GM23338 (cell line): ENCODE measurements at places on chromosomes 11 and 22. TPM values are rescaled to one million over a fixed set of nuclear protein-coding genes. Genes with fewer than 3 reads are reported as not detected.
A peak's percentile ranks its signal among the peaks of the same experiment; 100 is the strongest.

GRCh38 chr11:11780858-11781257, 60.9 kb upstream of the USP47 start:
- DNase-seq: no peak

KIF18A gene
- 25.9 and 26.5 TPM in 2 replicates for total RNA-seq

GRCh38 chr11:20406484-20406883, 19.0 kb downstream of the PRMT3 start:
- no peak for DNase-seq

GRCh38 chr22:46348099-46348695, 12.7 kb downstream of the TRMU start:
- DNase-seq: no peak

CRYBB1 gene
- total RNA-seq: 1.6 and 2.4 TPM in 2 replicates

- peak; percentile 75 for DNase-seq
Observed at GRCh38 chr11:11931461-11932055, 76.9 kb downstream of the DKK3 start.

TNNI2 gene
- total RNA-seq: not detected in 2 replicates

TIMM10 gene
- 59.1 and 75.8 TPM in 2 replicates for total RNA-seq

DNA sequence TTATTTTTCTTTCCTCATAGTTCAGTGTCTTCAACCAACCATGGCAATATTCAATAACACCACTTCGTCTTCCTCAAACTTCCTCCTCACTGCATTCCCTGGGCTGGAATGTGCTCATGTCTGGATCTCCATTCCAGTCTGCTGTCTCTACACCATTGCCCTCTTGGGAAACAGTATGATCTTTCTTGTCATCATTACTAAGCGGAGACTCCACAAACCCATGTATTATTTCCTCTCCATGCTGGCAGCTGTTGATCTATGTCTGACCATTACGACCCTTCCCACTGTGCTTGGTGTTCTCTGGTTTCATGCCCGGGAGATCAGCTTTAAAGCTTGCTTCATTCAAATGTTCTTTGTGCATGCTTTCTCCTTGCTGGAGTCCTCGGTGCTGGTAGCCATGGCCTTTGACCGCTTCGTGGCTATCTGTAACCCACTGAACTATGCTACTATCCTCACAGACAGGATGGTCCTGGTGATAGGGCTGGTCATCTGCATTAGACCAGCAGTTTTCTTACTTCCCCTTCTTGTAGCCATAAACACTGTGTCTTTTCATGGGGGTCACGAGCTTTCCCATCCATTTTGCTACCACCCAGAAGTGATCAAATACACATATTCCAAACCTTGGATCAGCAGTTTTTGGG, at the start of gene OR51T1:
Gene OR51T1 (plus strand): TSS at position 41 of the 641 bp plus-strand sequence. CDS start 0 bp downstream, at position 41.
- no peak for DNase-seq

- no peak for DNase-seq
Observed at GRCh38 chr11:85685125-85685819, 723 bp downstream of the CCDC89 start.

GRCh38 chr11:44758983-44759382, 32.2 kb downstream of the TSPAN18 start:
- DNase-seq: no peak

GRCh38 chr11:10395166-10395897, 59.7 kb upstream of the AMPD3 start:
- no peak for DNase-seq

DNA sequence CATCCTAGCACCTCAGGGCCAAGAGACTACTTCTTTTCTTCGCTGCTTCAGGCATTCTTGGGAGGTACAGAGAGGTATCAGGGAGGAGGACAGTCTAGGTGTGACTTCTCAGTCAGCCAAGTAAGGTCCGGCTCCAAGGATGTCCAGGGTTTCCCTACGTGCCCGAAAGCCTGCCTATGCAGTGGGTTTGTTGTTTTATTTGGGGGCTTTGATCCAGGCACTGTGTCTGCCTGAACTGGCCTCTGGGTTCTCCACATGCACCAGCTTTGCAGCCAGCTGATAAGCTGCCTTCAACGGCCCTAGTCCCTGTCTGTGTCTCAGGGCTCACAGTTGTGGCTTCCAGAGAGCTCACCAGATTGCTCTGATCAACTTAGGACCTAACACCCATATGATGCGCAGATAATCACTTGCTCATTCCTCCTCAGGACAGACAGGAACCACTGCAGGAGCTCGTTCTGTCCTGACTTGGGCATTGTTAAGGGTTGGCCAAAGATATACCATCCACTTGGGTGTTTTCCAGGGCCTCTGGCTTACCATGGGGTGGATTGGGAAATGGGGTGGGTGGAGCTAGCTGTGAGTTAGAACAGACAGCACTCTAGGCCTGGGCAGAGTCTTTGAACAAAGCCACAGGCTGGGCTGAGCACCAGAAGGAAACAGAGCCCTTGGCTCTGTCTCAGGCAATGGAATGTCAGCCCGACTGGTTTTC, 45.5 kb upstream of the CRYBB3 start:
- peak; percentile 54 for DNase-seq

MOGAT2 gene
- total RNA-seq: not detected in 2 replicates

DNA sequence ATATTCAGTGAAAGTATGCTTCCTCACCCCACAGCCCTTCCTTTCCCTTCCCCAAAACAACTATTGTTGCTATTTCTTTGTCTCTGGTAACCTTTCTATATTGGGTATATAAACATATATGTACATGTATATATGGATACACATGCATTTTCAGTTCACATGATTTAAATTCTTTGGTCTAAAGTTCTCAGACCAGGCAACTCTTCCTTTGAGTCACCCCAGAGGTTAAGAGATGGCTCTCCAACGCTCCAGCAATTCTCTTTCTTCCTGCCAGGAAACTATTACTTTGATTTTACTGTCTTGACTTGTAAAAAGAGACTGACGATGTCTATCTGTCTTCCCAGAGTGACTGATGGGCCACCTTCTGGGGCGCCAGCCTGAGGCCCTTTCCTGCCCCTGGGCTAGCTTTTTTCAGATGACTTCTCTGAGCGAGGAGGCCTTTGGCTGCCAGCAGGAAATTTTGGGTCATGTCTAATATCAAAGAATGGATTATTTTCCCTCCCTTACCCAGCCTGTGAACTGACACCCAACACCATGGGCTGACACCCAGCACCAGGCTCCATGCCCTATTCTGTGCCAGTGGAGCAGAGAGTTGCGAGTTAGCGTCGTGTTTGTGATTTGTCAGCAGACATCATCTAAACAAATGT, 14.4 kb upstream of the ST3GAL4 start:
- no peak for DNase-seq

DNA sequence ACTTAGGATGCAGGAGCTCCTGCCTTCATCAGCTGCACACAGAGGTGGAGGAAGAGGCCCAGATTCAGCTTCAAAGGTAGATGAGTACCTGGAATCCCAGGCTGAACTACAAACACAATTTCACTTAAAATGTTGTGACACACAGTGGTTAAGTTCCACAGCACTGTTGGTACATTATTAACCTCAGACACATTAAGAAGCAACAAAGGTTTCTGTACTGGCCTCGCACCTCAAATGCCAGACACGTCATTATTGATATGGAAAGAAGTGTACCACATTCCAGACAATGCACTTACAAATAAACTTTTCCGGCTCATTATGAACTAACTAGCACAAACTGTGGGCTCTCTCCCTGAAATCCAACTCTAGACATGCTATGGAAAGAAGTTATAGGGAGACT, 34.6 kb downstream of the PRDM10 start:
- no peak for DNase-seq

DNA sequence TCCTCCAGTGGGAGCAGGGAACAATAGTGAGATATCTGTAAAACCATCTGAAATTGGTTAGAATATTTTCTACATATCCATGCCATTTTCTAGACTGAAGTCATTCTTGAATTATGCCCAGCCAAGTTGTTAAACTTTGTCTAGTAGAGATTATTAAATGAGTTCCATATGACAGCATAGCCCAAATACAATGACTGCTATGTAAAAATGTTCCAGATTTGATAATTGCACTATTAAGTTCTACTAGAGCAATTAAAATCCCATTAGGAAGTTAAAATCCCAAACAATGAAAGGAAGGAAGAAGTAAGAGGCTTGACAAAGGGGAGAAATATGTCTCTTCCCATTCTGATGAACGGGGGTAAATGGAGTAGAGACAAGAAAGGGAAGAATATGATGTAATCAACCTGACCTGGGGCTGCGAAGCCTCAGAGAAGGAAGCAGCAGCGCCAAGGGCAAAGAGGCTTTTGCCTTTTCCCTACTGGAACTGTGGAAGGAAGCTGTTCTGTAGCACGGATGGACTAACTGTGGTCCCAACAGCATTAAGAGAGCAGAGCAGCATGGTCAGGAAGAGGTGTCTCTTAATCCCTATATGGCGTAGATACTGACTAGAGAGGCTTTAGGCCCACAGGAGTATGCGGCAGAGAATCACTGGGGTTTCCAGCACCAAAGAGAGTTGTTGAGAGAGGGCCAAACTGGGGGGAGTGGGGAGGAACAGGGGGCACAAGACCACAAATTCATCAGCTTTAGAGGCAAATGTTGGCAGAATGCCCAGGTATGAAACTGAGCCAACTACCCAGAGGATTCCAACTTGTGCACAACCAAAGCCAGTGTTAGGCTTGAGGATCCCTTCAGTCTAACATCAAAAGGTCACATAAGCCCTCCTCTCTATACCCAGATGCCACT, 26.7 kb downstream of the RRP8 start:
- DNase-seq: peak; percentile 7

OR8D1 gene
- not detected in 2 replicates for total RNA-seq

DNA sequence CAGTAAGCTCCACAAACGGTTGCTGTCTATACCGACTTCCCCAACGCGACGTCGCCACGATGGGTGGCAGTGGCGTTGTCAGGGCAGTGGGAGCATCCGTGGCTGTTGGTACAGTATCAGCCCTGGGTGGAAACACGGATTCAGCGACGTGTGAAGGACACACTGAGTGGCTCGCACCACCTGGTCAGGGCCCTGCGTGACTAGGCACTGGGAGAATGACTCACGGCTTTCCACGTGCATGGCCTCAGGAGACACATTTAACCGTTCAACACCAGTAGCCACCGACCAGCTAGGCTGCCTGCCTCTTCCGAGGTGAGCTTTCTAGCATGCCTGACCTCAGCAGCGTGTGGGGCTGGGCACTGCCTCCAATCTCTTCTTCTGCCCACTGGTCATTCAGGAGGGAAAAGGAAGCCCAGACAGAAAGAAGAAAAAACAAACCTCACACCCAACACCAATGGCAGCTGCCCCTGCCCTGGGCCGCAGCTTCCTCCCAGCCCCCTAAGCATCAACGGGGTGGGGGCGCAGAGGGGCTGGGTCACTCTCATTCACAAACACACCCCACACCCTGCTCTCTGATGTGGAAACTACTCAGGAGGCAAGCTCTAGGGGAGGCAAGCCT, 59.0 kb downstream of the MYH9 start:
- DNase-seq: no peak

PKDREJ gene
- not detected in 2 replicates for total RNA-seq

DNA sequence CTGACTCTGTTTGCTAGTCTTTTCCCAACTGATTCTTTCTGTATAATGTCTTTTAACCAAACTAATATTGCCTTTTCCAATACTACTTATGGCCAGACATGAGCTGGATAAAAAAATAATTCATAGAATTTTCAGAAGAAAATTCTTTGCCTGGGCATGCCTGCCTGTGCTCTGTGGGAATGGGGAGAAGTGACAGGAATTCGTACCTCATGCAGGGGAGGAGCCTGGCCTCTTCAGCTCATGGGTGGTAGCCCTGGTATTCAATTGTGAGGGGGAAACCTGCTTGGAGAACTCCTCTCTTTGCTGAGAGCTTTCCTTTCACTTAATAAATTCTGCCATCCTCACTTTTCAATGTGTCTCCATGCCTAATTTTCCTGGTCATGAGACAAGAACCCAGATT, 928.8 kb downstream of the FAM181B start:
- DNase-seq: no peak
